AML-193 (cell line): ENCODE measurements at places on chromosomes 6 and 20.

- DNase-seq, result no peak
These were observed 34.9 kb upstream of the HECA start for GRCh38 chr6:139099984-139100383.

GRCh38 chr6:4085332-4085700, 6.4 kb upstream of the FAM217A start:
- DNase-seq, result no peak

DNA sequence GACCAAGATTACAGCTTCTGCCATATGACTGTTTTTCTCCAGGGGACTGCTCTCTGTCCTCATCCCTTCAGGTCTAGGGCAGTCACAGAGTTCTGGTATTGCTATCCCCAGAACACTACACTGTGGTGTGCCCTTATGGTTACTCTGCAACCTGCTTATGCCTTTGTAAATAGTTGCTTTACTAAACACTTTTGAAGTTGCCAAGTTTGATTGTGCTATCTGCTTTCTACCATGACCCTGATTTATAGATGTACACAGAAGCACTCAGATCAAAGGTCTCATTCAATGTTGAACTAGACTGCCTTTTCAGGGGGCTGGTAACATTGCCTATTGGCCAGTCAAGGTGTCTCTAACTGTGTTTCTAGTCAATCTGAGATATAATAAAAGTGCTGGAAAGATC, 794.7 kb downstream of the DHX35 start:
- no peak for DNase-seq

DNA sequence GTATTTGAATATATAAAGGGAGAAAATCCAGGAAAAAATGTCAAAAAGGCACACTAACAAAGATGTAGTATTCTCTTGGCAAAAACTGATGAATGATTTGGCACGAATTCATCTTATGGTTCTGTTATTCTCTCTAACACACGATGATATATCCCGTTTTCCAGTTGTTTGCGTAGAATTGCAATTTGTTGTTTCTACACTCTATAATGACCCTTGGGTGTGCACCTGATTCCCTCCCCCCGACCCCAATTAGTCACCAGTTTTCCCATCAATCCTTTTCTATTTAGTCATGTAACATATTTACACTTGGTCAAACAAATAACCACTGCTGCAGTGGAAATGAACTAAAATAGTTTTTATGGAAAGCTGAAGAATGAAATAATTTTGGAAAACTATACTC, 1.5 kb upstream of the ARID1B start:
- DNase-seq, result no peak

GRCh38 chr6:48057601-48058000, 53.4 kb downstream of the PTCHD4 start:
- DNase-seq, result no peak

GRCh38 chr20:58585753-58586540, 65.1 kb upstream of the STX16 start:
- DNase-seq, result no peak

DNA sequence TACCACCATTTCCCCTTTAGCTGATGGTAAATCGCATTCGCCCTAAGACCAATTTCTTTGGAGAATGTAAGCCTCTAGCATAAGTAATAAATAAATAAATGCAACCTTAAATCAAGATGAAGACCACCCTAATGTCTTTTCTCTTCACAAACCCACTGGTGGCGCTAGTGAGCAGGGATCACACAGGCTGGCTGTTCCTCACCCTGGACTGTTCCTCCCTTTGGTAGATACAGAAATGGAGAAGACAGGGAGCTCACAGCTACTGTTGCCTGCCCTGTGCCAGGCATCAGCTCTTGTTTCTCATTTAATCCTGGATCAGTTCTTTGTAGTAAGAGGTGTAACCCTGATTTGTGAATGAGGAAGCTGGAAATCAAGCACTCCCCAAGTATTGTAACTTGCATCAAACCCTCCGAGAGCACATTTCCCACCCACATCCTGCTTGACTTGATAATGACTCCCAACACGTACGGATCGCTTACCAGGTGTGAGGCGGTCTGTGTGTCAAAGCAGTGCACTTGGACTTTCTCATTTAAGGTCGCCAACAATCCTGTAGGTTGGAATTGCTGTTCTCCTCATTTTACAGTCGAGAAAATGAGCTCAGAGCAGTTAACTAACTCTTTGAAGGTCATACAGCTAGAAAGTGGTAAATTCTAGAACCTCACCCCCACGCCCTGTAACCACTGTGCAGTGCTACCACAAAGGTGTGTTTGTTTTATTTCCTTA, 236.1 kb downstream of the TSHZ2 start:
- no peak for DNase-seq

DNA sequence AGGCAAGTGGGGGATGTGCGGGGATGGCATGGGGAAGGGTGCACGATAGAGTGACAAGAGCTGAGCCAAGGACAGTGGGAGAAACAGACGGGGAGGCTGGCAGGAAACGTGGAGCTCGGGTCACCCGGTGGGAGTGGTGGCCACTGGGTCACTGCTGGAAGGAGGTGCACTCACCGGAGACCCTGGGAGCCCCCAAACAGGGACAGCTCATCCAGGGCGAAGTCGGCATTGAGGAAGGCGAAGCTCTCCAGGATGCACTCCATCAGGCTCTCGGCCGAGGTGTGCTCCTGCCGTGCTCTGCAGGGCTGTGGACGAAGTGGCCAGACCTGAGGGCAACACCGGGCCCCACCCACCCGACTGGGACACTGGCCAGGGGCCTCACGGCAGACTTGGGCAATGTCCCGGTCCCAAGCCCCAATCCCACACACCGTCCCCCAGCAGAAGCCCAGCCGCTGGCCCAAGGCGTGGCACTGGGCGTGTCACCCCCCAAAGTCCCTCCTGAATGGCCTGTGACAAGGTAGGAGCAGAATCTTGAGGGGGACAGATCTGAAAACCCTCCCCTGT, 87.3 kb downstream of the PTPN1 start:
- no peak for DNase-seq

- no peak for DNase-seq
These were observed 17.6 kb downstream of the BHLHE23 start for GRCh38 chr20:62989201-62989601.

GRCh38 chr6:96811670-96812069, 25.6 kb downstream of the GPR63 start:
- DNase-seq, result no peak

GRCh38 chr6:6971369-6971768, 136.4 kb upstream of the RREB1 start:
- no peak for DNase-seq

DNA sequence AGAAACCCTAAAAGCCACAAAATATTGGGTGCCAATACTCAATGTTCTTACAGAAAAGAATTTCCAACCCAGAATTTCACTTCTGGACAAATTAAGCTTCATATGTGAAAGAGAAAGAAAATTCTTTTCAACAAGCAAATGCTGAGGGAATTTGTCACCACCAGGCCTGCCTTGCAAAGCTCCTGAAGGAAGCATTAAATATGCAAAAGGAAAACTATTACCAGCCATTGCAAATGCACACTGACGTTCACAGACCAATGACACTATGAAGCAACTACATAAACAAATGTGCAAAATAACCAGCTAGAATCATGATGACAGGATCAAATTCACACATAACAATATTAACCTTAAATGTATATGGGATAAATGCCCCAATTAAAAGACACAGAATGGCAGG, 187.9 kb upstream of the BTBD3 start:
- no peak for DNase-seq

GRCh38 chr6:54018722-54019121, 92.5 kb upstream of the MLIP start:
- no peak for DNase-seq

GRCh38 chr6:124436803-124437202, 525.4 kb upstream of the RNF217 start:
- DNase-seq, result no peak
